Stimulated activated CD8-positive, alpha-beta memory T cell treated with anti-CD3 and anti-CD28 coated beads, Interleukin-7, amount 100 ng/mL, for 1 hour (primary cell): ENCODE measurements at places on chromosomes 3 and 15.

GRCh38 chr3:193190146-193190786 is 50.8 kb upstream of the PLAAT1 start:
- no peak for DNase-seq

DNA sequence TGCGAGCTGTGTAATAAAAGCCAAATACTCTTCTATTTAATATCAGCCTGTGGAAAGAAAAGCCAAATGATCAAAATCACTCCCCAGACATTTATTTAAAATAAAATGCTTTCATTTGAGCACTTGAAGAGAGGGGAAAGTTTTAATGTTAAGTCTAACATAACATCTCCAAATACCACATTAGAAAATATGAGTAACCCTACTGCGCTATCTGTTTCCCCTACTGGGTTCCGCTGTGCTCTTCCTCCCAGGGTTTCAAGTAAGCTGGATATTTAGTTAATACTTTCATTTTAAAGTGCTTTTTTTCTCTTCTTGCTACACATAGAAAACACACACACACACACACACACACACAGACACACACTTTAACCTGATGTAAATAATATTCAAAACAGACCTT is 6.7 kb upstream of the VGLL4 start:
- no peak for DNase-seq

DNA sequence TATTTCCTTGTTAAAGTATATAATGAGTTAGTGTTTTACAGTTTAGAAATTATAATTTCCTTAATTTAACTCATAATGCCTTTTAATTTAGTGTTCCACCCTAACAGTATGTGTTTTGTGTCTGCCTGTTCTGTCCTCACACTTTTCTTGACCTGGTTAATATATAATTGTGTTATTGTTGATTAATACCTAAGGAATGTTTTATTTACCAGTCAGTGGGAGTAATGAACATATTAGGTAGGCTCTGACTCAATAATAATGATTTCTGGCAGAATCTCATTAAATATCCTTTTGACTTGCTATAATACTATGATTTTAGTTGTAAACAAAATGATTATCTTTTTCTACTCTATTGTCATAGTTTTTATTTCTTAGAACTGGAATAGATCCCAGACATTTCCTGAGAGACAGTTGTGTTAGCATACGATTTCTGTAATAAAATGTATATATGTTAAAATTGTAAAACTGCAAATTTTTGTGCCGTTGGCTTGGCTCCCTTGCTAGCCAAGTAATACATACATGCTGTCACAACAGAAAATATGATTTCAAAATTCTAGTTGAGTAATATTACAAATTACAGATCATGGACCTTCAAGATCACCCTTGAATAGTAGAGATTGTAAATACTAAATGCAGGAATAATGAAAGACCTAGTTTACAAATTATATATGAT is 51.9 kb downstream of the RASA2 start:
- no peak for DNase-seq

DNA sequence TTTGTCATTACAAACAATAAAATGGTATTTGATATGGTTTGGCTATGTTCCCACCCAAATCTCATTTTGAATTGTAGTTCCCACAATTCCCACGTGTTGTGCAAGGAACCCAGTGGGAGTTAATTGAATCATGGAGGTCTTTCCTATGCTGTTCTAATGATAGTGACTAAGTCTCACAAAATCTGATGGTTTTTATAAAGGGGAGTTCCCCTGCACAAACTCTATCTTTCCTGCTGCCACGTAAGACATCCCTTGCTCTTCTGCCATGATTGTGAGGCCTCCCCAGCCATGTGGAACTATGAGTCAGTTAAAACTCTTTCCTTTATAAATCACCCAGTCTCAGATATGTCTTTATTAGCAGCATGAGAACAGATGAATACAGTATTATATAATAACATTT is 15.4 kb upstream of the AADAC start:
- DNase-seq: no peak

DNA sequence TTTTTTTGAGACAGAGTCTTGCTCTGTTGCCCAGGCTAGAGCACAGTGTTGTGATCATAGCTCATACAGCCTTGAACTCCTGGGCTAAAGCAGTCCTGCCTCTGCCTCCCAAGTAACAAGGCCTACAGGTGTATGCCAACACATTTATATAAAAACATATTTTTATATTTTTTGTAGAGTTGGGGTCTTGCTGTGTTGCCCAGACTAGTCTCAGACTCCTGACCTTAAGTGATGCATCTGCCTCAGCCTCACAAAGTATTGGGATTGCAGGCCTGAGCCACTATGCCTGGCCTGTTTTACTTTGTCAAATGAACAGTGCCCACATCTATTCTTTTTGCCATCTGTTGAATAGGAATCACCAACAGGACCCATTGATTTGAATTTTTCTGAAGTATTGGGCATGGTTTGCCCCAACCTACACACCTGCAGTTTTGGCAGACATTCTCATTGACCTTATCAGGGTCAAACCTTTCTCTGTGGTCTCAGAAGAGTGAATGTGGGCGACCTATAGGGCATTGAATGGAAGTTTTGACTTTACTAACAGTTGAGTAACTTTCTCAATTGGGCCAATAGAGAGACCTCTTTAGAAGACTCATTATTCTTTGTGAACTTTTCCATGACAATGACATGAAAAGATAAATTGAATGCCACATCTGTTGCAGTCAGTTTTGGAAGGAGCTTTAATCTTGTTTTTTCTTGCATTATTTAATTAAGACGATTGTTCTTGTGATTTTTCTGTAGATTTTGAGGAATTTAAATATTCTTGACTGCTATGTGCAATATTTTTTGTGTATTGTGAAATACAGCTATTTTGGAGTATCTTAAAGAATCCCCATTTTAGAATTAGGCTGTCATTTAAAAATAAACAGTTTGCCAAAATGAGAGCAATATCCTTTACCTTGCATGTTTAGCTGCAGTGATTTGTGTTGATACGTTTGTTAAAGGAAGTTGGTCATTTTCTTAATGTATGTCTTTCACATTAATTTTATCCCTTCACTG is 2.7 kb downstream of the IREB2 start:
- no peak for DNase-seq

GRCh38 chr3:159987291-159987711 is 1.3 kb upstream of the IL12A start:
- DNase-seq: no peak

DNA sequence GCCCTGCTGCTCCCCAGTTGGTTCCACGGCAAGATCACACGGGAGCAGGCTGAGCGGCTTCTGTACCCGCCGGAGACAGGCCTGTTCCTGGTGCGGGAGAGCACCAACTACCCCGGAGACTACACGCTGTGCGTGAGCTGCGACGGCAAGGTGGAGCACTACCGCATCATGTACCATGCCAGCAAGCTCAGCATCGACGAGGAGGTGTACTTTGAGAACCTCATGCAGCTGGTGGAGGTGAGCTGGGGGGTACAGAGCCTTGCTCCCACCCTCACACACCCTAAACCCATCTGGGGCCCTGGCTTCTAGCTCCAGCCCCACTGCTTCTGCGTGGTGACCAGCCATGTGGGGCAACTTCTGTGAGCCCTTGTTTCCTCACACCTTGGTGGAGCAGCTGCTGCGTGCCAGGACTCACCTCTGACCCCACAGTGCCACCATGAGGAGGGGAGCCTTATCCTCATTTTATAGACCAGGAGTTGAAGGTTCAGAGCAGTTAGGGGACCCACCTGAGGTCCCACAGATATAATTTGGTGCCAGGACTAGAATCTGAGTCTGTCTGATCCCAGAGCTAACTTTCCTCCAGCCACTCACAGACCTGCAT is 13.3 kb upstream of the LMAN1L start:
- DNase-seq: no peak

GRCh38 chr3:60742606-60743145 is 508.6 kb downstream of the FHIT start:
- DNase-seq: no peak

- DNase-seq: no peak
These were observed 608.5 kb upstream of the AGTR1 start for GRCh38 chr3:148089171-148089570.

- no peak for DNase-seq
These were observed 23.4 kb downstream of the GOLIM4 start for GRCh38 chr3:168072323-168072650.

DNA sequence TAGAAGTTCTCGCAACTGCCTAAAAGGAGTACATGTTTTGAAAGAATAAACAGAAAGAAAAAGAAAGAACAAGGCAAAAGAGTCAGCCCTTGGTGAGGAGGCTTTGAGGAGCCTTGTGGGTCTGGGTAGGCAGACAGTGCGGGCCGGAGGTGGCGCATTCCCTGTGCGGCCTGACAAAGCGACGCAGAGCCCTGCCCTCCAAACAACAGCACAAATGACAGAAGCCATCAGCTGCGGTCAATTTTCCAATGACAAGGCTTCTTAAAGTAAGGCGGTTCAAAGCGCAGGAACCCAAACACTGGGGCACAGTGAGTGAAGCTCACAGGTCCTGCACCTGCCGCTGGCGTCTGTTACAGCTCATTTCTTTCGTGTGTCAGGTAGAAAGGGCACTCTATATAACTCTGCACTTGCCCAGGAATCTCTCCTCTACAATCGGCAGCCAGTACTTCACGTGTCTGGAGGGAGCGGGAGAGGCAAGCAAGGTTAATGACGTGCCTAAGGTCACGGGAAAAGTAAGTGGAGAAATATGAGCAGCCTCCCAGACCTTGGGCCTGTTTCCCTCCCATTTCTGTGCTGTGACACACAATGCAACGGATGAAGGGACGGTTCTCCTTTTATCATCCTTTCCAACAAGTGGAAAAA is 178.1 kb downstream of the OPA1 start:
- no peak for DNase-seq

DNA sequence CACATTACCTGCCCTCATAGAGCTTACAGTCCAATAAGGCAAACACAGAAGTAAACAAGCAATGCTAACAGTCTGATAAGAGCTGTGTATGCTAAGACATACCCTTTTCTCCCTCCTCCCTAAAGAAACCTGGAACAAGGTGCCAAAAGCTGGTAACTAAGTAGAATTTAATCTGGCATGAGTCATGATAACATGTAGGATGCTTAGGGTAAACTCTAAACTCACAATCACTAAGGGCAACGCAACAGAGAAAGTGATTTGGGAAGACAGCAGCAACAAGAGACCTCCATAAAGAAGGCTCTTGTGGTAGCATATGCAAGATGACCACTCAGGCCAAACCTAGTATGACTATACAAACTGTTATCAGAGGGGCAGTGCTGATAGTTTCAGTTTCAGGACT is 55.5 kb downstream of the MYO1E start:
- no peak for DNase-seq

- DNase-seq: no peak
These were observed 5.5 kb upstream of the CLN6 start for GRCh38 chr15:68235022-68235421.

DNA sequence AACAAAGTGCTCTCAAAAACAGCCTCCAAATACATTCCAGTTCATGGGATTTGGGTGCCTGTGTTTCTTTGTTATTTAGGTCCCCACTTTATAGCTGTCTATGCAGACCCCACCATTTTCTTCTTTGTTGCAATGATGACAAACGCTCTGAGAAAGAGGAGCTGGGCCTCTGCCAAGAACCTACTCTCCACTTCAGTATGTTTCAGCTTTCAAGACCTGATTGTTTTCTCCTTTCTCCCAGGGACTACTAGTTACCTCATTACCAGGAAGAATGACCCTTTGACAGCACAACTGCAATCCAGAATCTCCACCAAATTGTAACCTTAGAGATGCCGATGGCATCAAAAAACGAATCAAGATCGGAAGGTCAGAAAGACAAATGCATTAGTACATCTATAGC is 236.8 kb downstream of the MEIS2 start:
- DNase-seq: no peak

- DNase-seq: no peak
These were observed 46.0 kb downstream of the MFSD1 start for GRCh38 chr3:158847885-158848284.

DNA sequence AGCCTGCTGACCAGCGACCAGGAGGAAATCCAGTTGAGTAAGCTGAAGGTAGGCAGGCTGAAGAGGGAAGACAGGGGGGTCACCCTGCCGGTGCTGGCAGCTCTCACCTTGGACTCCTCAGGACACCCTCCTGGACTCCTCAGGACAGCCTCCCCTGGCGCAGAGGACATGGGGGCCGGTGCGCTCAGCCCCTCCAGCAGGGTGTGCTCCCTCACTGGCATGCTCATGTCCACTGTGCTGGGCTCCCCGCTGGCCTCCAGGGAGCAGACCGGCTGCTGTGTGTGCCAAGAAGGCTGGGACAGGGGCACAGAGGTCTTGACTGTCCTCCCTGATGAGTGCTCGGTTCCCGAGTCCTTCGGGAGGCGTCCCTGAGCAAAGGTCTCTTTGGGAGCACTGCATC is 183.6 kb downstream of the ATP10A start:
- DNase-seq: no peak

- no peak for DNase-seq
These were observed 500.6 kb upstream of the MCTP2 start for GRCh38 chr15:93730724-93731123.

DNA sequence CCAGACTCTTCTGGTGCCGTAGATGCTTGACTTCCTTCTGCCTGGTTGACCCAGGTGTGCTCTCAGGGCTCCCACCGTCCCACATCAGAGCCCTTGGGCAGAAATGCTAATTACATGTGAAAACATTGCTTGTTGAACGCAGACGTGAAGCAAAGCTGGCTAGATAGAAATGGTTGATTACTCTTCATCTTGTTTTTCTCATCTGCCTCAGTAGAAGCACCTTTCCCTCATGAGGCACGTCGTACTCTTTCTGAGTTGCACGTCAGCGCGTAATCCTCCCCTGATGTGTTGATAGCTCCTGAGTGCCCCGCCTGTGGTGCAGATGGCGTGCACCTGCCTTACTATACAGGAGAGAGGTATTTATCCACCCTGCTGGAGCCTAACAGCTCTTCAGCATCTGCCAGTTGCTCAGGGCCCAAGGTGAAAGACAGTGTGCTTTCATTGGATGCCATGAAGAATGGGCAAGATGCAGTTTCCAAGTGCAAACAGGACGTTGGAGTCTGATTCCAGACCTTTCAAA is 18.1 kb downstream of the MAP6D1 start:
- no peak for DNase-seq

DNA sequence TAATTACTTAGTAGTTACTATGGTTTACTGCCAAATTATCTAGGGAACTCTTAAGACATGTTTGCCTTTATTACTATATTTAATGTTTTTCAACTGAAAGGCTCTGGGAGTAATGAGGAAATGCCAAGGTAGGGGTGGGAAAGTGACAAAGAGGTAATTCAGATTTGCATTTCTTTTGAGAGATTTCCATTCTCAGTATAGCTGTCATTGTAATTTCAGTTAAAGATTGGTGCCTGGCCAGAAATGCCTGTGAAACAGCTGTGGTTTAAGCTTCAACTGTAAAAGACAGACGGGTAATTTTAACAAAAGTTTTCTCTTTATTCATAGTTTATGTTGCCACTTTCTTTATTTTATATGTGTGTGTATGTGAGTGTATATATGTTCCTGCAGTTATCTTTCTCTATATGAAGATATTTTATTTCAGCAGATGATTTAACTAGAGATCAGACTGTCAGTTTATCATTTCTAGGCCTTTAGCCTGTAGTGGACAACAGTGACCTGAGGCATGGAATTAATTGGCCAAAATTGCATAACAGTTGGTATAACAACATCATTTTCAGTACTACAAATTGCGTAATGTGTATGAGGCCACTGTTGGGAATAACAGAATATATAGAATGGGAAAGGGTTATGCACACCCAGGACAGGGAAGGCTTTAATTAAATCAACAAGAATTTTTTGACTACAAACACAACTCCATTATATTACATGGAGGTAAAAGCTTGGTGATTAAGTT is 119.0 kb downstream of the BBX start:
- DNase-seq: no peak

GRCh38 chr15:80982839-80983238 is 6.8 kb downstream of the MESD start:
- DNase-seq: no peak

- DNase-seq: no peak
These were observed 165.6 kb downstream of the IGF1R start for GRCh38 chr15:98813951-98814350.

GRCh38 chr3:18723206-18723810 is 298.2 kb upstream of the SATB1 start:
- no peak for DNase-seq
